ENCODE measurements at places on chromosomes 2 and 18. TPM values are rescaled to one million over a fixed set of nuclear protein-coding genes. Genes with fewer than 3 reads are reported as not detected.

BCL11A gene
- total RNA-seq = under 0.01 TPM

DCDC2C gene
- total RNA-seq = not detected

ACADL gene
- total RNA-seq = not detected

GALNT3 gene
- total RNA-seq = 0.18 TPM

PKDCC gene
- total RNA-seq = 63.1 TPM

C18orf54 gene
- 4.3 TPM for total RNA-seq

CDH2 gene
- 22.5 TPM for total RNA-seq

PSD4 gene
- 4.6 TPM for total RNA-seq

KCNE4 gene
- total RNA-seq = 0.18 TPM

SPP2 gene
- total RNA-seq = not detected

PTMA gene
- 669 TPM for total RNA-seq

RUFY4 gene
- total RNA-seq = not detected

STK11IP gene
- total RNA-seq = 13.0 TPM

ARL6IP6 gene
- 13.5 TPM for total RNA-seq

METAP1D gene
- total RNA-seq = 9.8 TPM

GPR39 gene
- 9.2 TPM for total RNA-seq

ALK gene
- total RNA-seq = not detected

OR6B2 gene
- total RNA-seq = not detected

C1QL2 gene
- total RNA-seq = not detected

ERFE gene
- total RNA-seq = 0.58 TPM

ESPNL gene
- total RNA-seq = 13.5 TPM

SP9 gene
- not detected for total RNA-seq

SULT1C4 gene
- total RNA-seq = 0.53 TPM

CRYBA2 gene
- not detected for total RNA-seq

HNRNPLL gene
- 38.6 TPM for total RNA-seq

ACMSD gene
- not detected for total RNA-seq

LYPD1 gene
- not detected for total RNA-seq

C1GALT1C1L gene
- total RNA-seq = 0.86 TPM

RGPD4 gene
- total RNA-seq = not detected

ARMC9 gene
- total RNA-seq = 62.6 TPM

ANKRD44 gene
- 50.5 TPM for total RNA-seq

CAPG gene
- 229 TPM for total RNA-seq

DLGAP1 gene
- total RNA-seq = not detected

CCDC85A gene
- 1.6 TPM for total RNA-seq

All from myometrial cell (primary cell).